GM12865 (cell line): ENCODE measurements at places on chromosomes 7 and 10.
A peak's percentile ranks its signal among the peaks of the same experiment; 100 is the strongest.

DNA sequence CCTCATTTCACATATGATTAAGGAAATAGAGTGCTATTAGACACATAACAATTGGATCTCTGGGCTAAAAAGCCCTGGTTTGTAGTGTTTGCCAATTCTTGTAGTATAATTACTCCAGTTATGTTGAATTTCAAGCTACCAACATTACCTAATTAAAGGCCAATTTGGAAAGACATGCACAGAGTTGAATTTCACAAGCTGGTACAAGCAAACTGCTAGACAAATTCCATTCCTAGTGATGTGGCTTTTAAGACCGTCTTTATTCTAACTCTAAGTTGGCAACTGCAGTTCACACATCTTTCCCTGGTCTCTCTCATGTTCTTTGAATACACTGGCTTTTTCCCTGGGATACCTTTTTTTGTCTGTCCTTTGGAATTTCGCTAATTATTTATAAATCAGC is 384.1 kb upstream of the CNTNAP2 start:
- DNase-seq, result no peak

- DNase-seq, result no peak
These were observed 405.0 kb upstream of the GHITM start for GRCh38 chr10:83734278-83734677.

DNA sequence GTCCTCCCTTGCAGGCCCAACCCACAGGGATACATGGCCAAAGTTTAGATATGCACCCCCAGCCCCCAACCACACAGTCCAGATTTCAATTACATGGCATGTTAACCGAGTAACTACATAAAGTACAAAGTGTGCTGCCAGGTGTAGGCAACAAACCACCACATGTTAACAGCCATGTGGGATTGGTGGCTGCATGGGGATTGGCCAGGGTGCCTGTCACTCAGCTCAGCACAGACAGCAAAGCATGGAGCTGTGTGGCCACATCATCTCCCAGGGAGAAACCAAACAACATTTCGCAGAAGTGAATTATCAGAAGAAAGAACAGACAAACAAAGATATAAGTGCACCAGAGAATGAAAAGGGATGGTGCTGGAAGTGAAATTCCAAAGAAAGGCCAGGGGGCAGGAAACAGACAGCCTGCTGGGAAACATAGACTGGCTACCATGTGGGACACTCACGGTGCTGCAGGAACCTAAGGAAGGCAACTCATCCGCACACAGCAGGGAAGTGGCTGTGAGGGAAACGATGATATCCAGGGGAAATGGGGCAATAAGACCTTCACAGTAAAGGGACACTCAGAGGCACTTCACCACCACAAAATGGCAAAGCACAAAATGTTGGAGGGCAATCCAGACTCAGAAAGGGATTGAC is 171.2 kb downstream of the PTPRN2 start:
- DNase-seq, result no peak

- DNase-seq, result no peak
These were observed 7.8 kb downstream of the CPA5 start for GRCh38 chr7:130352194-130353074.

GRCh38 chr10:43267811-43268210 is 946 bp upstream of the RASGEF1A start:
- no peak for DNase-seq

GRCh38 chr7:117138981-117139380 is 183.9 kb downstream of the WNT2 start:
- DNase-seq, result no peak

- DNase-seq, result peak; percentile 50
These were observed 974 bp downstream of the KIF11 start for GRCh38 chr10:92593619-92594588.

DNA sequence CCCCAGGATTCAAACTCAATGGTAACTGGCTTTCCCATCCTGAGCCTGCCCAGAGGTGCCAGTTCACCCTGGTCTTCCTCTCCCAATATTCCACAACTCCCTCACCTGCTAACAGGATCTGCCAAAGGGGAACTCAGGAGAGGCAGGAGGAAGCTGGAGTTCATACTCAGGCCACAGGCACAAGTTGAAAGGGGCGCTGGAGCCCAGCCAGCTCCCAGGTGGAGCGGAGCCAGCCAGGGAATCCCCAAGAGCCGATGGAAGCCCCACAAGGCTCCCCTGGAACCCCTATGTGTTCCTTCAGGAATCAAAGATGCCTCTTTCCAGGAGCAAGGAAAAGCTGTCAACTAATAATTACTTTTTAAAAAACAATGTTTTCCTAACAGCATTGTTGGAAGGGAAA is 63.5 kb downstream of the SH3PXD2A start:
- DNase-seq, result no peak

DNA sequence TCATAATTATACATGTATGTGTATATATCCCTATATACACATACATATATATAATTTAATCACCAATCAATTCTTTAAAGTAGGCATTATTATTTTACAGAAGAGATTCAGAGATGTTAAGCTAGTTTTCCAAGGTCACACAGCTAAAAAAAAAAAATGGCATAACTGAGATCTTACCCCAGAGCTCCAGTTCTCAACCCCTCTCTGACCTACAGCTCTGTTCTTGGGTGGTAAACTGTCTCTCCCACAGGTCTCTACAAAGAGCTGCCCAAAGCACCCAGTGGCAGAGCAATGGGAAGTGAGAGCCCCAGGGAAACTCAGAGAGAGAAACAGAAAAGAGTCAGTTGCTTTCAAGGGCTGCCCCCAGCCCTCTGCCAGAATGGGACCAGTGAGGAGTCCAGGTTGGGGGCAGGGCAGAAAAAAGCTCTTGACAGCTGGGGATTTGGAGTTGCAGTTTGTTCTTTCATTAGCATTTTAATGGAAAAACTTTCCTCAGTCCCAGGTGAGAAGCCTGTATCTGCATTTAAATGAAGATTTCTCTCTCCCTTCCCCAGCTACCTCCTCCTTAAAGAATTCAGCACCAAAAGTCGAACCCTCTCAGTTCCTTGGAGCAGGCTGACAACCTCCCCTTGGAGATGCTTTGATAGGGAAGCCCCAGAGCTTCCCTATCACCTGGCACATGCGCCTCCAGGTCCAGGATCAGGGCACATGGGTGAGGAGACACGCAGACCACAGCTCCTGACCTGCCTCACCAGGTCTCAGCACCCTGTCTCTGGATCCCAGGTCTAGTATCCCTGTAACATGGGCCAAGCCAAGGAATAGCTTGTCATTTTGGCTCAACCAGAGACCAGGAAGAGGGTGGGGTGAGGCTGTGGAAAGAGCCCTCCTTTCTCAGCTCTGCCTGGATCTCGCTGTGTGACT is 388.1 kb downstream of the PLXNA4 start:
- no peak for DNase-seq

DNA sequence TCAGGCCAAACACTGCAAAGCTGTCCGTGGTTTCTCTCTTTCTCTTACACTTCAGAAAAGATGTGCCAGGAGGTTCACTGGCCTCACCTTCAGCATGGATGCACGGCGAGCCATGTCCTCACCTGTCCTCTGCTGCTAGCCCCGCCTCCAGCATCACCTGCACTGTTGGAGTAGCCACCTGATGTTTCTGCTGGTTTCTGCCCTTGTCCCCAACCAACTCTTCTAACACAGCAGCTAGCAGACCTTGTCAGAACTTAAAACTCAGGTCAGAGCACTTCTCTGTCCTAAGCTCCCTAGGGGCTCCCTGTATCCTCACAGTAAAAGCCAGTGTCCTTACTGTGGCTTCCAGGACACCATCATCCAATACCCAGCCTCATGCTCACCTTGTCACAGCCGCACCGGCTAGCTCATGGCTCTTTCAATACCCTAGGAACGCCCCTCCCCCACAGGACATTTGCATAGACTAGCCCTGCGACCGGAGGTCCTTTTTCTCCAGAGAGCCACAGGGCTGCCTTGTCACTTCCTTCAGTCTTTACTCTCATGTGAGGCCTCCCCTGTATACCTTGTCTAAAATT is 15.2 kb downstream of the PALD1 start:
- peak; percentile 95 for DNase-seq

GRCh38 chr7:48710995-48711394 is 213.4 kb upstream of the CDC14C start:
- DNase-seq, result peak; percentile 4

GRCh38 chr7:815284-816216 is 16.7 kb upstream of the SUN1 start:
- DNase-seq, result peak; percentile 43

DNA sequence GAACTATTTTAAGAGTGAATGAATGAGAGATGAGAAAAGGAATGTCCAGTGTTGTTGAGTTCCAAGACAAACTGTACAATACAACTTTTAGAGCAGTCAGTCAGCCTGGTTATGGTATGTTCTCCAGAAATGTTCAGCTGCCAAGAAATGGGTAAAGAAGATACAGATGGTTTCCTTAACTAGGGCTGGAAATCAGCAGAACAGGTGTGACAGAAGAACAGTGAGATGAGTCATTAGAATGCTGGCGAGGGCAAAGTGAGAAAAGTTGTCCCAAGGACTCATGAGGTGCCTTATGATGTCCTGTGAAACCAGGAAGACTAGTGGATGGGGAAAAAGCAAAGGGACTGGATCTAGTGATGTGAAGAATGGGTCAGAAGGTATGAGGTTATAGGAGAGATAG is 20.8 kb upstream of the SEPTIN7 start:
- no peak for DNase-seq

DNA sequence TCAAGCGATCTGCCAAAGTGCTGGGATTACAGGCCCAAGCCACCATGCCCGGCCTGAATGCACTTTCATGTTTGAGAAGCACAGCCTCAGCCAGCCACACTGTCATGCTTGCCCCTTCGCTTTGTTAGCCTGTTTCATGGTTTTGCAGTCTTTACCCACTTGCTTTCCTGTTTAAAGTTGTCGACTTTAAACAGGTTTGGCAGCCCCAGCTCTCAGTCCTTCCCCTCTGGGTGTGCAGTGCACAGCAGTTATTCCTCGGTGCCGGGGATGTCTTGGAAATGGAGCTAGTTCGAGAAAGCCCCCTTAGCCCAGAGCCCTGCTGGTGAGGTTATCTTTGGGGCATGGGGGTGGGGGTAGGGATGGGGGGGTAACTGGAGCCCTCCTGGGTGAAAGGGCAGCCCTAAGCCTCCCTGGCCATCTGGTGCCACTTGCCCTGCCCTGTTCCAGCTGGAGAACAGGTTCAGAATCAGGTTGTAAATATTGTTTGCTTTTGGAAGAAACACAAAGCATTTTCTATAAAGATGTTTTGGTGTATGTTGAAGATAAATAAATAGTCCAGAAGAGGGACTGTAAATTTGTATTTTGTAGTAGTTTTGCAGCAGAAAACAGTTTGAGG is 14.8 kb downstream of the TSPAN14 start:
- DNase-seq, result no peak

DNA sequence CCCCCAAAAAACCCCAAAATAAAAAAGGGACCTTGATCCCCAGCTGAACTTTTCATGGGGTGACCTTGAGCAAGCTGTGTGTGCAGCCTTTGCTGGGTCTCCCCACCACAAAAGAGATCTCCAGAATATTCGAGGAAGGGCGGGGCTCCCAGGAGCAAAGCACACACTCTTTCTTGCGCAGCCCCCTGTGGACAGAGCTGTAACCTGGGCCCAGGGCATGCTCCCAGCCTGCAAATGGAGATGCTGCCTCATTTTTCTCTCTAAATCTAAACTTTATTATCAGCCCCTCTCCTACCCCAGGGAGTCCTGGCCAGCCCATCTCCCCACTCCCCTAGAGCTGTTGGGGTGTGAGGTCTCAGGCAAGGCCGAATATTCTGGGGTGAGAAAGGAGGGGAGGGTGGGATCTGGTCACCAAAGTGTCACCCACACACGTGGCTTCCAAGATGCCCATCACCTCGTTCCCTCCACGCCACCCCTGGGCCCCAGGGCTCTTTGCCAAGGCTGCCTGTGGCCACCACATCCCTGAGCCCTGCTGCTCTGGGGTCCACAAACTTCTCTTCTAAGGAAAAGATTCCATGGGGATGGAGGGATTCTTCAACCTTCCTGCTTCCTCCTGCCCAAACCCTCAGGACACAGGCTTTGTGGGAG is 1.7 kb upstream of the CALML3 start:
- no peak for DNase-seq

GRCh38 chr7:128774921-128775320 is 673 bp downstream of the OPN1SW start:
- no peak for DNase-seq

GRCh38 chr10:19497026-19497425 is 319.2 kb upstream of the PLXDC2 start:
- DNase-seq, result no peak

DNA sequence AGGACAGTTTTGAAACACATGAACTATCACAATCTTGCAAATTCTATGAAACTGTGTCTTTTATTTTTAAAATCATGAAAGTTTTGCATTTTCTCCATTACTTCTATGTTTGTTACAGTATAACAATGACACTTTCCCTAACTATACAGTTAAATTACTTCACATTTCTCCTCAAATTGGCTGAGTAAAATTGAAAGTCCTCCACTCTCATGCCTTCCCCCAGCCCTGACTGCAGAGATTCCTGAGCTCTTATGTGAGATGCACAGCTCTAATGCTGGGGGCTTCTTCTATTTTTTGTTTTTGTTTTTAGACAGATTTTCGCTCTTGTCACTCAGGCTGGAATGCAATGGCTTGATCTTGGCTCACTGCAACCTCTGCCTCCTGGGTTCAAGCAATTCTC is 22.7 kb upstream of the MAP3K8 start:
- no peak for DNase-seq

GRCh38 chr7:34237493-34237849 is 332.1 kb downstream of the BMPER start:
- DNase-seq, result no peak

GRCh38 chr7:99308461-99309074 is 17.1 kb upstream of the ARPC1A start:
- no peak for DNase-seq

GRCh38 chr7:133051066-133051465 is 30.8 kb downstream of the CHCHD3 start:
- peak; percentile 12 for DNase-seq

DNA sequence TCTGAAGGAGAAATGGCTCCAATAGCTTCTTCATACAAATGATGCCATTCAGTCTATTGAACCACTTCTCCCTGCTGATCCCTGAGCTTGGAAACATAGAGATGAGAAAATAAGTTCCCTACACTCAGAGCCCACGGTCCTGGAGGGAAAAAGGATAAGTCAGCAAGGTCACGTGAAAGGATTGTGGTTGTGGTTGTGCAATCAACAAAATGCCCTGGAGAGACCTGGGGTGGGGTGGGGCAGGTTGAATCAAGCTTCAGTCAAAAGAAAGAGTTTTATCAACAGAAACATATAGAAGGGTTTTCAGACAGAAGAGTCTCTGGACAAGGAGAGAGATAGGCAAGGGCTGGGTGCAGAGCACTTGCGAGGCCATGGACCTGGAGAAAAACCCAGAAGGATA is 30.1 kb downstream of the C10orf90 start:
- no peak for DNase-seq

GRCh38 chr7:50646069-50646468 is 80.9 kb upstream of the DDC start:
- DNase-seq, result no peak

- DNase-seq, result no peak
These were observed 63.9 kb upstream of the CHST15 start for GRCh38 chr10:124157271-124157681.

- DNase-seq, result no peak
These were observed 12.4 kb downstream of the DIP2C start for GRCh38 chr10:677038-677437.

DNA sequence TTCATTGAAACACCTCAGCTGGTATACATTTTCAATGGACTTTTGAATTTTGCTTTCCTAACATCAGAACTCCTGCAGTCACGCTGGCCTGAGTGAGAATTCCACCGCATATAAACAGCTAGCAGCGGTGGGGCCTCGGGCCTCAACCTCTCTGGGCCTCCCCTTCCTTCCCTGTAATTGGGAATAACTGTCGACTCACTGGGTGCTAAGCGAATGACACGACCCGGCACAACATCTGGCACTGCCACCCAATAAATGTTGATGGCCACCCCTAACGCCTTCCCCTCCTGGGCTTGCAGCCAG is 670 bp downstream of the RCC1L start:
- no peak for DNase-seq

GRCh38 chr10:118457824-118458428 is 115.8 kb upstream of the FAM204A start:
- DNase-seq, result no peak
